Mucosa of descending colon (tissue), 3 donors: ENCODE measurements at places on chromosomes 7 and 10.

DNA sequence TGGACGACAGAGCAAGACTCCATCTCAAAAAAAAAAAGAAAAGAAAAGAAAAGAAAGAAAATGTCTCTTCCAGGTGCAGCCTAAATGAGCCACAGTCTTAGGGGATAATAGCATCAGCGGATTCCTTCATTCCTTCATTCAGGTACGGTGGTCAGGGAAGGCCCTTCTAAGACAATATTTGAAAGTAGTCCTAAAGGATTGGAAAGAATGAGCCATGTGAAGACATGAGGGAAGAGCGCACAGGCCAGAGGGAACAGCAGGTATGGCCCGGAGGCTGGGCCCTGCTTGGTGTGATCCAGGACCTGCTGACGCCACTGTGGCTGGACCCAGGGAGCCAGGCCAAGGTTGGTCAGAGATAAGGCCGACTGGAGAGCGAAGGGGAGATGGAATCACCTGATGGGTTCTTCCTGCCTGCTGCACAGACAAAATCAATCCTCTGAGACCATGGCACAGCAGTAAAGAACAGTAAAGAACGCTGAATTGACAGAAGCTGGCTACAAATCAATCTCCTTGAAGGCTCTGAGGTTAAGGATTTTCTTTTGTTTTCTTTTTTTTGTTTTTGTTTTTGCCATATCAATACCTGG is 16.3 kb upstream of the MKRN1 start:
- no peak for DNase-seq

DNA sequence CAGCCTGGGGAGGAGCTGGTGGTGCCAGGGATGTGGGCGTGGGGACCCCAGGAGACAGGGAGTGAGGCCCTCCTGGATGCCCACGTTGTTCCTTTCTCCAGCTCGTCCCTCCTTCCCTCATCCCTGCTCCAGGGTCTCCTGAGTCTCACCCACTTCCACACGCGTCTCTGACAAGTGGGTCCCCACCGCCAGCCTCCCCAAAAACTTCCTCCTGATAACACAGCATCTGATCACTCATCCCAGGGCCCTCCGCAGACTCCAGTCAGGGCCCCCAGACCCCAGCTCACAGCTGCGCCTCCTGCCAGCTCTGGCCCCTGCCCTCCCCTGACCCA is 60.6 kb upstream of the INPP5A start:
- DNase-seq: no peak

- no peak for DNase-seq
These were observed 47.7 kb downstream of the LRRN3 start for GRCh38 chr7:111138586-111138985.

GRCh38 chr7:87574630-87575029 is 26.1 kb downstream of the ABCB1 start:
- DNase-seq: no peak

GRCh38 chr10:123408660-123409059 is 254.5 kb downstream of the BUB3 start:
- DNase-seq: no peak

DNA sequence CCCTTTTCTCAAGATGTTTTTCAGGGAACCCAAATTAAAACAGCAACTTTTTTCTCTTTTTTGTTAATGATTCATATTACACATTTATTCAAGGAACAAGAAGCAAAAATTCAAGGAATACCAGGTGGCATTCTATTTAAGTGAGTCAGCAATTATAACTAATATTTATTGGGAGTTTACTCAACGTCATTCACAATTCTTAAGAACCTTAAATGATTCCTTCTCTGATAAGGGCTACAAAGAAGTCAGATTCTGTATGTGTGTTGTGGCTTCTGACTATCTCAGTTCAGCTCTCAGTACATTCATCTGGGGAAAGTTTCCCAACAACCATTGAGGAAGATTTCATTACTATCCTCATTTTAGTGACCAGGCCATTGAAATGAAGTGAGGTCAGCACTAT is 470.7 kb upstream of the AKR1E2 start:
- no peak for DNase-seq

DNA sequence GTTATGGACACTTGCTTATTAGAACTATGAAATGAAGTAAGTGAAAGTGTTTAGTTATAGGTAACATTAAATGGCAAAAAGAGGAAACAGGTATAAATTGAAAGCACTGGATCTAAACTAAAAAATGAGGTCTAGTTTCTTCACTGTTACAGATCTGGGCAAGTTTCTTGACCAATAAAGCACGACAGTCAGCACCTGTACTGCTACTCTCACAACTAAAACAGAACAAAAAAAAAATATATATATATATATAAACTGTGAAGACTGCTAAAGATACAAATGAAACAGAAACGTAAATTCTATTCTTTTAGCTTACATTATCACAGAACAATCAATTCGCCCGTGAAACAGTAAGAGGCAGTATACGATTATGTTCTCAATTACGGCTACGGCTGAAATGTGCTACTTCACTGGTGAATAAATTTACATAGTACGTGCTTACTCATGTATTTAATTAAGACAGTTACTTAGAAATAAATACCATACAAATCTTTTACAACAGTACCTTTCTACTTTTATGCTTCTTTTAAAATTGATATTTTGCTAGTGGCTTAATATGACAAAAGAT is 4.2 kb downstream of the AHR start:
- DNase-seq: no peak

DNA sequence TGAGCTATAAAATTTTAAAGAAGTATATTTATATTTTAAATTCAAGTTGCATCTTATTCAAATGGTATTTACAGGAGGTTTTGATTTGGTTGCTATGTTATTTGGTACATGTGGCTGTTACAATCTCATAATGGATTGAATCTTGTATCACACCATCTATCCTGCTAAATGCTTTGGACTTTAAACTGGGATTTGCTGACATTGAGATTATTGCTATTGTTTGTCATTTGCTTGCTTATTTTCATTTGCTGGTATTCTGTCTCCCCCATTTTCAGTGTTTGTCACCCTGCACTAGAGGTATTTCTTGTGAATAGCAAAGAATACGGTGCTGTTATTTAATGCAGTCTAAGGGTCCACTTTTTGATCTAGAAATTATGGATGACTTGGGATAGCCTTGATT is 171.1 kb downstream of the SH2D4B start:
- no peak for DNase-seq

GRCh38 chr10:92567952-92568600 is 5.8 kb downstream of the IDE start:
- DNase-seq: no peak

DNA sequence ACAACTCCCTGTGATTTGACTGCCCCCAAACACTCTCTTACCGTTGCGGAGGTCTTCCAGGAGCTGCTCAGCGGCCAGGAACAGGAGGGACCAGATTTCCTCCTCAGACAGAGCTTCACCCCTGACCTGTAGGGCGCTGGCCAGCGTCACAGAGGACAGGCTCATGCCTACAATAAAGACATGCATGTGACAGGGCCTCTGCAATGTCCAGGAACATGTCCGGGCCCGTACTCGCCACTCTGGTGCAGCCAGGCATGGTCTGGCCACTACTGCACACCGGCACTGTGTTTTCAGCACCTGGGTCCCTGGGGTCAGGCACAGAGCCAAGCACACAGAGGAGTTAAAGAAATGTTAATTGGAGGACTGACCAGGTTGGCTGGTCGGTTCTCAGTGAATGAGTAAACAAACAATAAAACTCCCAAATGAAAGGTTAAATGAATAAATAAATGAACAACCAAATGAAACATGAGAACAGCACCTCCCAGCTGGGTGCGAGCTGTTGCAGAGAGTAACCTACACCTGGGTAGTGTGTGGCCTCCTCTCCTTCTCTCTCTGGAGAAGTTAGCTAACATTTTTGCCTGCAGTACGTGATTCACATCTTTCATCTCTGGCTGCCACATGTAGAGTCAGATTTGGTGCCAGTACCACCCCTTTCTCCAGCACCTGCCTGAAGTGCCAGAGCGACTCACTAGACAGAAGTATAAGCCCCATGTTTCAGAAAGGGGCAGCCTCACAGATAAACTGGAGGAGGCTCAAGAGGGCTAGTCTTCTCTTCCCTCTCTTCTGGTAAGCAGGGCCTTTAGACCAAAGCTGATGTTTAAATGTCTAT is 22.8 kb downstream of the FRMPD2 start:
- peak; percentile 23 for DNase-seq

- DNase-seq: no peak
These were observed 25.9 kb downstream of the CTBP2 start for GRCh38 chr10:125134483-125134848.

DNA sequence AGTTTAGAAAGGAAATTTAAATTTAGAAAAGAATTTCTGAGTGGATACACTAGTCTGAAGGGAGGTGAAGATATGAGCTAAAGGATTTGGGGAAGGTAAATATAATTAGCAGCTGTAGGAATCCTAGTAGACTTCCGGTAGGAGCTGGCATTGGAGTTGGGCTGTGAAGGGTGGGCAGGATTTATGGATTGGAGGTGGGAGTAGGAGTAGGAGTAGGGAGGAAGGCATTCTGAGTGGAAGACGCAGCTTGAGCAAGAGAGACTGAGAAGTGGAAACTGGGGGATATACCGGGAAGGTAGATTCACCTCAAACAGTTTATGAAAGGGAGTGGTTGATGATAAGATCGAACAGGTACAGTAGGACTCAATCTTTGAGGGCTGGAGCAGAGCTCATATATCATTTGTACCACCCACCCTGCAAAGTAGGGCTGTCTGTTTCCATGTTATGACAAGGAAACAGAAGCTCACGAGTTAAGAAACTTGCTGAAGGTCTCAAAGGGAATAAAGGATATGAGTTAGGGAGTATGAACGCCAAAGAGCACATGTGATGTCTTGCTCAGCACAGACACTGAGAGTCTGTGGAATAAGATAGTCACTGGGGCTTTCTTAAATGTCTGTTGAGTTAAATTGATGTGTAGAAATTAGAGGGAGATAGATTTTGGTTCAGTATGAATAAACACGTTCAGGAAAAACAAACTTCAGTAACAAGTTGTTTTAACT is 81.6 kb downstream of the RPS24 start:
- no peak for DNase-seq

DNA sequence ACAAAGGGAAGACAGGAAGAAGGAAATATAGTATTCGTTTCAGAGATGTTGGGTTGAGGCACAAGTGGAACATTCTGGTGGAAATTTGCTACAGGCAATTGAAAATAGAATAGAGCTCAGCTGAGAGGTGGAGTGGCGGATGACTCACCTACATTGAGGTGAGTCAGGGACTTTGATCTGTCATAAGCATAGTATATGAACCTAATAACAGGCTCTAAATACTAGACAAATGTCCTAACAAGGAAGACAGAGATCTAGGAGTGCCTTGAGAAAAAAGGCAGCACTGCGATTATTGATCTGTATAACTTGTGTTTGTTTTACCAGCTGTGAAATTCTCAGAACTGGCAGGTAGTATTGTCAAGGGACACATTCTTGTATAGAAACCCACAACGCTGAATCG is 907 bp upstream of the IFRD1 start:
- no peak for DNase-seq

- no peak for DNase-seq
These were observed 185.0 kb upstream of the THSD7A start for GRCh38 chr7:12017046-12017445.

- no peak for DNase-seq
These were observed 207.6 kb upstream of the KLF6 start for GRCh38 chr10:3992382-3993178.

- DNase-seq: no peak
These were observed 71.2 kb downstream of the ALOX5 start for GRCh38 chr10:45444976-45445898.

DNA sequence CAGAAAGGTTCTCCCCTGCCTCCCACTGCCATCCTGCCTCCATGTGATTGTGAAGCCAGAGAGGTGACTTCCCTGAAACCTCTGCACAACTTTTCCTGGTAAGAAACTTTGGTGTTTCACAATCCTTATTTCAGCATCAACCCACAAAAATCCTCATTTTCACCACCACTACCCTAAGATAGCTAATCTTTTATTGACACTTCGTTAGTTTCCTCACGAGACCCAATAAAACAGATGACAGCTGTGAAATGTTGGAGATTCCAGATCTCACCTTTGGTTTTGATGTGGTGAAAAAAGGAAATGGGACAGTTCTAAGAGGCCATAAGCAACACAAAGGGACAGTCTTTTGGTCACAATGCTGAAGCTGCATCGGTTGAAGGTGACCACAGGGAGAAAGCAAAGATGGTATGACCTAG is 59.9 kb upstream of the TM9SF3 start:
- no peak for DNase-seq

DNA sequence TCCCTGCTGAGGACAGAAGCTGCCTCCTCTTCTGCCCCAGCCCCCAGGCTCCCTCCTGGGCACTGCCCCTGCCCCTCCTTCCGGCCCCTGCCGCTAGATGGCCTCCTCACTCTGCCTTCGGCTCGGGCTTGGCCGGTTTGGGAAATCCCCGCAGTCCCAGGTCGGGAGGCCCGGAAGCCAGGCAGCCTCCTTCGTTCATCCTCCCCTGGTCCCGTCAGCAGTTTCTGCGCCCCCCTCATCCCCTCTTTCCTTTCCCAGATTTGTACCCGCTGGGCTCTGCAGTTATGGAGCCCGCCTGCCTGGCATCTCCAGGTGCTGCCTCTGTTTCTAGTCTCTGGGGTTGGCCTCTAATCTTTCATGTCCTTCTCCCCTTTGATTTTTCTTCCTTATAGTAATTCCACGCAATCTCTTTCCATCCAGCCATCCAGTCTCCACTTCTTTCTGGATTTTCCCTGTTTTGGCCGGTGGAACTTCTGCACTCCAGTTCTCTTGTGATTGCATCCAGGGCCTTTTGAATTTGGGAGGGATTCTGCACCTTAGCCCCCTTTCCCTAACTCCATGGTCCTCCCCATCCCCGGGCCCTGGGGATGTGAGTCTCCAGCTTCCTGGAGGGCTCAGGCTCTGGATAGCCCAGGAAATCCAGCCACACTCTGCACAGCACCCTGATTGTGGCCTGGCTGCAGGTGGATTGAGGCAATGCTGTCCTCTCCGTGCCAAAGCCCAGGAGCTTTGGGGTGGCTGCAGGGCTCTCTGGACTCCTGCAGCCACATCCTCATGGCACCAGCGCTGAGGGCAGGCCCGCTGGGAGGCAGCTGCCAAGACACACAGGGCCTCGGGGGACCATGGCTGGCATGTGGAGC is 3.3 kb upstream of the SHH start:
- peak; percentile 87 for DNase-seq

- DNase-seq: no peak
These were observed 462.5 kb downstream of the PLXNA4 start for GRCh38 chr7:132113536-132114371.

DNA sequence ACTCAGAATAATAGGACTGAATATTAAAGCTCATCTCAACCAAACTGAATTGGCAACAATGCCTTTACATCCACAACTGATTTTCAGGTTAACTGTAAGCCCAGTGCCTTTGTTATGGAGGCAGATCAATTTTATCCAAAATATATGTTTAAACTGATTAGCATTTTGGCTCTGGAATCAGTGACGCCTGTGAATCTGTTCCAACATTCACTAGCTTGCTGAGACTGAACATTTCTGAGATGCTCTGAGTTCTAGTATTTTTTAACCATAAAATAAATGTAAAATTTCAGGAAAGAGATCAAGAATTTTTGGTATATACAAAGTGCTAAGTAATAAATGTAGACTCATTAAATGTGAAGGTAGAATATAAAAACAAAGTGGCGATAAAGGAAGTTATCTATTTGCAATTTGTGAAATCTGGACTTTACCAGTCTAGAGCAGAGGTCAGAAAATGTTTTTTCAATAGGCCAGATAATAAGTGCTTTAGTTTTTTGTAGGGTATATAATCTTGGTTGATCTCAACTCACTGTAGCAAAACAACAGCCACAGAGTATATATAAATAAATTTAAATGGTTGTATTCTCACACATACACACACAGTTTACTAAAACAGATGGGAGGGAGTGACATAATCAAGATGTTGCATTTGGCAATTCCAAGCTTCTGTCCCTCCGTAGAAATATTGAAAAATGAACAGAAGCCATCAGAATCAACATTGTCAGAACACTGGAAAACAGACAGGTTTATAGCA is 560.3 kb downstream of the ZWINT start:
- DNase-seq: no peak

GRCh38 chr7:154913638-154914307 is 89.2 kb downstream of the PAXIP1 start:
- peak; percentile 85 for DNase-seq
